ENCODE measurements at places on chromosomes 4 and X. TPM values are rescaled to one million over a fixed set of nuclear protein-coding genes. Genes with fewer than 3 reads are reported as not detected.

The APLN gene
- total RNA-seq = 0.46 TPM

The TENM3 gene
- total RNA-seq = 78.7 TPM

The SULT1B1 gene
- total RNA-seq = not detected

The CORIN gene
- not detected for total RNA-seq

The SOX3 gene
- 20.4 TPM for total RNA-seq

The TCEAL5 gene
- 0.12 TPM for total RNA-seq

The DDIT4L gene
- total RNA-seq = 26.9 TPM

The MSL3 gene
- total RNA-seq = 21.9 TPM

The CENPE gene
- 55.7 TPM for total RNA-seq

The TSPAN6 gene
- total RNA-seq = 205 TPM

The REST gene
- 72.0 TPM for total RNA-seq

The SHOX gene
- total RNA-seq = not detected

The SORCS2 gene
- 12.9 TPM for total RNA-seq

The BEX2 gene
- 45.4 TPM for total RNA-seq

The PNPLA4 gene
- total RNA-seq = 40.0 TPM

The RRH gene
- not detected for total RNA-seq

The CSAG3 gene
- not detected for total RNA-seq

The CXorf38 gene
- 11.5 TPM for total RNA-seq

The ERVMER34-1 gene
- total RNA-seq = 2.0 TPM

The HTR2C gene
- 1.7 TPM for total RNA-seq

The SOD3 gene
- 1.6 TPM for total RNA-seq

The L1CAM gene
- 0.49 TPM for total RNA-seq

The RS1 gene
- total RNA-seq = not detected

The MAGED1 gene
- total RNA-seq = 181 TPM

The AMOT gene
- total RNA-seq = 7.5 TPM

The ELF2 gene
- 44.3 TPM for total RNA-seq

The GUCY1A1 gene
- total RNA-seq = 2.5 TPM

The EDA gene
- 6.8 TPM for total RNA-seq

The IL15 gene
- not detected for total RNA-seq

The MSANTD1 gene
- total RNA-seq = 0.25 TPM

The NPY2R gene
- total RNA-seq = 8.5 TPM

The TMEM165 gene
- 85.6 TPM for total RNA-seq

The SHROOM2 gene
- total RNA-seq = 11.8 TPM

The GUCY1B1 gene
- 10.9 TPM for total RNA-seq

The NEUROG2 gene
- 0.09 TPM for total RNA-seq

The NXF2 gene
- total RNA-seq = 0.22 TPM

The ETDA gene
- total RNA-seq = not detected

The BANK1 gene
- 0.19 TPM for total RNA-seq

The NIPAL1 gene
- 1.2 TPM for total RNA-seq
